HAP-1 (cell line): ENCODE measurements at places on chromosomes 5 and 9.

DNA sequence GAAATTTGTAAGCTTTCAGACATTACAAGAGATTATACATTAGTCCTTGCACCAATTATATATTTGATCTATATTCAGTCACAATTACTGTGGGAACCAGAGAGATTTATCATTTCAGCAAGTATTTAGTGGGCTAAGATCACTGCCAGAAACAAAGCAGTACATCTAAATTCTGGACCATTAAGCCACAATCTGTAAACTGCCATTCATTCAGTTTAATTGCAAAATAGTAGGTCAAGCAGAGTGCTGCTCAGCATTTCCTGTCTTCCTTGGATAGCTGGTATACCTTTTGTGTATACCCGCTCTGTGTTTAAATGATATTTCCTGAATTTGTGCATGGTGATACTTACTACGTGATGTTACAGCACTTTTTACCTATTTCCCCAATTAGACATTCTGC lies 42.6 kb downstream of the CDH10 start:
- no peak for DNase-seq

DNA sequence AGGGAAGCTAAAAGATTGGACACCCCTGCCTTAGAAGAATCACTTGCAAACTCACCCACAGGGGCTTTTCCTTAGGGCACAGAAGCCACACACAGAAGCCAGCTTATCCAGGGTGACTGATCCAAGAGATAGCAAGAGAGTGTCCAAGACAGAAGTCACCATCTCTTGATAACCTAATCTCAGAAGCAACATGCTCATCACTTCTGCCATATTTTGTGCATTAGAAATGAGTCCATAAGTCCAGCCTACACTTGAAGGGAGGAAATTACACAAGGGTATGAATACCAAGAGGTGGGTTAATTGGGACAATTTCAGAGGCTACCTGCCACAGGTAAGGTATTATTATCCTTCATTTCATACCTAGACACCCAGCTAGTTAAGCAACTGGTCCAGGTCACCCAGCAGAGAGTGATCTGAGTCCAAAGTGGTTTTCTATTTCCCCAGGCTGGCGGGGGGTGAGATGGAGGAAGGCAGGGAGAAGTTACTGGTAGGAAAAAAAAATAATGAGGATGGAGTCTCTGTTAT lies 3.7 kb upstream of the ERGIC1 start:
- no peak for DNase-seq

DNA sequence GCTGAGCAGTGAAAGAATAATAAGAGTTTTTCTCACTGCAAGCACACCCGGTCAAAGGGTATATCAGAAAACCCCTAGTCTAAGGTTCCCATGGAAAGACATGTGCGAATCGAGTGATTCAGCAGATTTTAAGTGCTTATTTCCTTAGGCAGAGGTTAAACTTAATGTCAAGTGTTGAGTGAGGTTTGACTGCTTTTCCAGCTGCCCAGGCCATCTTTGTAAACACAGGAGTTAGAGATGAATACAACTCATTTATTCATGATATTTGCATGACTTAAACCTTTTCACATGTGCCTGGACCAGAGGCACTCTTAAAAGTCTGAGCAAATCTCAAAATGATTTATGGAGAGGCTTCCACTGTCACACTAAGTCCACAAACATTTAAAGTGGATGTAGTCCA lies 137.8 kb upstream of the RGMB start:
- peak; percentile 69 for DNase-seq

DNA sequence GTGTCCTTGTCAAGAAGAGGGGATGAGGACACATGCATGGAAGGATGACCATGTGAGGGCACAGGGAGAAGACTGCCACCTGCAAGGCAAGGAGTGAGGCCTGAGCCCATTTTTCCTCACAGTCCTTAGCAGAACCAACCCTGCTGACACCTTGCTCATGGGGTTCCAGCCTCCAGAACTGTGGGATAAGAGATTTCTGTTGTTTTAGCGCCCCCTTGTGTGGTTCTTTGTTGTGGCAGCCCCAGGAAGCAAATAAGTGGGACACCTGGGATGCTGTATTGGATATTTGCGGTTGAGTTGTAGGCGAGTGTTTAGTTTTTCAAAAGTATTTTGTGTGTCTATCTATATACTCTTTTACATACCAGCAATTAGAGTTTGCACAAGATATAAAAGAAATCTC lies 206.4 kb downstream of the NXNL2 start:
- peak; percentile 32 for DNase-seq

DNA sequence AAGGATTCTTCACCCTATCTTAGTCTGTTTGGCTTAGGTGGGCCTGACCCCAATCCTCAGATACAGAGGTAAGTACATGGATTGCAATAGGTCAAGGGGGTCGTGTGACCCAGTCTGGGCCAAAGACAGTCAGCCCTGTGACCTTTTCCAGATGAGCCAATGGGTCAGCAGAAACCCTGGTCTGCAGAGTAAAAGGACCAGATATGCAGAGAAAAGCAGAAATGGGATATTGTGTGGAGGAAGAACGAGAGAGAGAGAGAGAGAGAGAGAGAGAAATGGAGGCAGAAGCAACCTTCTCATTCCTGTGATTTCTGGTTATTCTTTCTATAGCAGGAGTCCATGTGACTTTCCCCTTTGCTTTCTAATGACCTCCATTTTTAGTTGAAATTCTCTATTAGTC lies 40.4 kb upstream of the CRB2 start:
- no peak for DNase-seq

- DNase-seq: no peak
These were observed 563 bp upstream of the FGF10 start for GRCh38 chr5:44389823-44390143.

- no peak for DNase-seq
These were observed 372.1 kb downstream of the ACTL7B start for GRCh38 chr9:108483676-108484075.

GRCh38 chr9:119537138-119537537 lies 167.9 kb upstream of the BRINP1 start:
- DNase-seq: no peak

- no peak for DNase-seq
These were observed 26.4 kb downstream of the ZFAND5 start for GRCh38 chr9:72338631-72339030.

- no peak for DNase-seq
These were observed 19.5 kb downstream of the AOPEP start for GRCh38 chr9:94745806-94746540.
